ENCODE measurements at places on chromosomes 3 and 15.

- DNase-seq, result no peak
Measured at GRCh38 chr3:32401126-32401525, 9.5 kb downstream of the CMTM7 start.

DNA sequence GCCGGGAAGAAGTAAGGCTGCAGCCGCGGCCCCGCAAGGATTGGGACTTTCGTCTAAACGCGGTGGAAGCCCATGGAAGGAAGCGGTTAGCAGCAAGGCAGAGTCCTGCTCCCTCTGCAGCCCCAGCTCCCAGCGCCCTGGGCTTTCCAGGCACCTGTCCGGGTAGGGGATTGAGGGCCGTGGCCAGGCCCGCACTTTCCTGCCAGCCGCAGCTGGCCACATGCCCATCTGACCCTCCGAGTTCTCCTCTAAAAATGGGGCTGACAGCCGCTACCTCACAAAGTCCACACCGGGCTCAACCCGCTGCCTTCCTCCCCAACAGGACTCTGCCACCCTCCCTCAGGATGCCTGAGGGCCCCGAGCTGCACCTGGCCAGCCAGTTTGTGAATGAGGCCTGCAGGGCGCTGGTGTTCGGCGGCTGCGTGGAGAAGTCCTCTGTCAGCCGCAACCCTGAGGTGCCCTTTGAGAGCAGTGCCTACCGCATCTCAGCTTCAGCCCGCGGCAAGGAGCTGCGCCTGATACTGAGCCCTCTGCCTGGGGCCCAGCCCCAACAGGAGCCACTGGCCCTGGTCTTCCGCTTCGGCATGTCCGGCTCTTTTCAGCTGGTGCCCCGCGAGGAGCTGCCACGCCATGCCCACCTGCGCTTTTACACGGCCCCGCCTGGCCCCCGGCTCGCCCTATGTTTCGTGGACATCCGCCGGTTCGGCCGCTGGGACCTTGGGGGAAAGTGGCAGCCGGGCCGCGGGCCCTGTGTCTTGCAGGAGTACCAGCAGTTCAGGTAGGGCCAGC is 1.9 kb downstream of the NEIL1 start:
- no peak for DNase-seq

DNA sequence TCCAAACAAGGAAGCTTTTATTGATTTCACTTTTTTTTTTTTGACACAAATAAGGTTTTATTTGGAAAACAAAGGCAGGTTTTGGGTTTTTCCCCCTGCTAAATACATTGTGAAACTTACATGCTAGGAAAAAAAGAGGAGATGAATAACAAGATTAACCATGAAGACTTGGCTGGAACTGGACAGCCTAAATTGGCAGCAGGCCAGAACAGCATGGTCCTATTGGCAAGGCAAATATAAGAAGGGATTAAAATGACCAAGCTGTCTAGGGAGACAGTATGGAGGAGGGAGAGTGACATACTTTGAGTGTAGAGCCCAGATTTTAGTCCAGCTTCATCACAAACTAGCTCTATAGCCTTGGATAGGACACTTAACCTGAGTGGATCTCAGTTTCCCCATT is 63.9 kb upstream of the BBX start:
- DNase-seq, result no peak

DNA sequence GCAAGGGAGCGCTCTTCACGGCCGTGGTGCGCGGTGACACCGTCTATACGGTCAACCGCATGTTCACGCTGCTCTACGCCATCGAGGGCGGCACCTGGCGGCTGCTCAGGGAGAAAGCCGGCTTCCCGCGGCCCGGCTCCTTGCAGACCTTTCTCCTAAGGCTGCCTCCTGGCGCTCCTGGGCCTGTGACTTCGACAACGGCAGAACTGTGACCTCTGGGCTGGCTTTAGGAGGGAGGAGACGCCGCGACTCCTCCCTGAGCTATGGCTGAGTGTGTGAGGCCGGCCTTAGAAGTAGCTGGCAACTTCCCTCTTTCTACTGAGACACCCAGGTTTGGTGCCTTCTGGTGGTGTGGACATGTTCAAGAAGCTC is 1.4 kb downstream of the KBTBD13 start:
- DNase-seq, result no peak

GRCh38 chr3:22122567-22122966 is 371.6 kb upstream of the ZNF385D start:
- DNase-seq, result no peak

GRCh38 chr3:181052256-181052655 is 62.7 kb upstream of the DNAJC19 start:
- DNase-seq, result no peak

- DNase-seq, result no peak
Measured at GRCh38 chr3:151182349-151183079, 20.5 kb downstream of the GPR171 start.

- no peak for DNase-seq
Measured at GRCh38 chr15:68767833-68768232, 52.9 kb downstream of the ANP32A start.

DNA sequence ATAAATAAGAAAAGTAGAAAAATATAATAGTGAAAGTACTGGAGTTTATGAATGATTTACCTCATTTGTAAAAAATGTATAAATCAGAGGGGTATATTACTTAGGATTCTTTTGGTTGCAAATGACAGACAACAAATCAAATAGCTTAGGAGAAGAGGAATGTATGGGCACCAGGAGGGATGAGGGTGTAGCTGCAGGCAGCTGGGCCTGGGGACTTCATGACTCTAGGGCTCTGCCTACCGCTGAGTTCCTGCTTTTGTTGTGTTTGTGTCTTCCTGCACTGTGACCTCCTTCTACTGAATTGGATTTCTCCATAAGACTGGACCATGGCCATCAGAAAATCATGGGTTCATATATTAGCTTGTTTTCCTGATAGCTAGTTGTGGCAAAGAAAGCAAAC is 27.9 kb upstream of the PDE8A start:
- no peak for DNase-seq

GRCh38 chr3:166472015-166472414 is 634.8 kb upstream of the BCHE start:
- no peak for DNase-seq

DNA sequence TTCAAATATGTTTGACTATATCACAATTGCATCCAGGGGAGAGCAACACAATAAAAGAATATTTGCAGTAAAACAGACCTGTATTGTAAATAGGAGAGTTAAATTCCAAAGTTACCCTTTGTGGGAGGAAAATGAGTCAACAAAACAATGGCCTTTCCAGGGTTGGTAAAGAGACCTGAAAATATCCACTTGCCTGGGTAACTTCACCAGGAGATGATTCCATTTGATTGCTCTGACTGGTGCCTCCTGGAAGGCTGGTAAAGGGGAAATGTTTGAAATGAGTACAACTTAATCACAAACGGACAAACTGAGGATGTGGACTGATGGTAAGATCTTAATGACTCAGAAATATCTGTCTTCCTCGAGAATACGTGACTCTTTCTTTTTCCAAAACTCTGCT is 43.6 kb upstream of the SRGAP3 start:
- no peak for DNase-seq

- no peak for DNase-seq
Measured at GRCh38 chr15:39887211-39887610, 32.9 kb downstream of the GPR176 start.

- no peak for DNase-seq
Measured at GRCh38 chr3:32460031-32460749, 42.5 kb downstream of the CMTM6 start.

GRCh38 chr3:53704363-53704725 is 141.9 kb downstream of the CHDH start:
- DNase-seq, result no peak

DNA sequence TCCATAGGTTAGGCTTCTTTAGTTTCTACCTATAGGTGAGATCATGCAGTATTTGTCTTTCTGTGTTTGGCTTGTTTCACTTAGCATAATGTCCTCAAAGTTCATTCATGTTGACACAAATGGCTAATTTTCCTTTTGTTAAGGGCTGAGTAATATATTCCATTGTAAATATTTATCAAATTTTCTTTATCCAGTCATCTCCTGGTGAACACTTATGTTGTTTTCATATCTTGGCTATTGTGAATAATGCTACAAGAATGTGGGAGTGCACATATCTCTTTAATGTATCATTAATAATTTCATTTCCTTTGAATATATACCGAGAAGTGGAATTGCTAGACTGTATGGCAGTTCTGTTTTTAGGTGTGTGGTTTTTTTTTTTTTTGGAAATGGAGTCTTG is 250.9 kb upstream of the SEMA6D start:
- DNase-seq, result peak; percentile 72

DNA sequence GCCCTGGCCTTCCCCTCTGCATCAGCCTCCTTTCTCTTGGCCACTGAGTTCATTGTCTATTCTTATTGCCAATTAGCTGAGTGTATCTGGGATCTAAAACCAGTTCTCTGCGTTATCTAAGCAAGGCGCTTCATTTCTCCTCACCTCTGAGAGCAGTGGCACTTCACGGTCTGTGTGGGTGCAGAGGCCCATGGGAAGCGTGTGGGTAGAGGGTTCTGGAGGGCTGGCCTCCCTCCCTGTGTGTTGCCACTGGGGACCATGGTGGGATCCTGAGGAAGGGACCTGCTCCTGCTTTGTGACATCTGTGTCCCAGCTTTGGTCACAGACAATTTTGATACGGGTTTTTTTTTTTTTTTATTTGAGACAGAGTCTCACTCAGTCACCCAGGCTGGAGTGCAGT is 32.7 kb downstream of the EDEM1 start:
- DNase-seq, result no peak

DNA sequence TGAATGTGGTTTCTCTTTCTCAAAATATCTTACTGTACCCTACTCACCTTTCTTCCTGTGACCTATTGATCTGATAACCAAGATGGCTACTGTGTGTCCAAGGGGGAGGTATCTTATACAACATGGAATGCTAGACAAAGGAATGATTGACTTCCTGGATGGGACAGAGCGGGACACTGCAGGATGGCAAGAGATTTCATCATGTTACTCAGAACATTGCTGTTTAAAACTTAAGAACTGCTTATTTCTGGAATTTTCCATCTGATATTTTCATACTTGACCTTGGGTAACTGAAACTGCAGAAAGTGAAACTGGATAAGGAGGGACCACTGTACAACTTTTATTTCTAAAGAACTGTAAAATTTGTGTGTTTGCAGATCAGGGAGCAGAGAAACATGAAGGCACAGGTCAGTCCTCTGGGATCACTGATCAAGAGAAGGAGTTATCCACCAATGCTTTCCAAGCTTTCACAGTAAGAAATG is 18.5 kb downstream of the CNOT10 start:
- DNase-seq, result no peak

DNA sequence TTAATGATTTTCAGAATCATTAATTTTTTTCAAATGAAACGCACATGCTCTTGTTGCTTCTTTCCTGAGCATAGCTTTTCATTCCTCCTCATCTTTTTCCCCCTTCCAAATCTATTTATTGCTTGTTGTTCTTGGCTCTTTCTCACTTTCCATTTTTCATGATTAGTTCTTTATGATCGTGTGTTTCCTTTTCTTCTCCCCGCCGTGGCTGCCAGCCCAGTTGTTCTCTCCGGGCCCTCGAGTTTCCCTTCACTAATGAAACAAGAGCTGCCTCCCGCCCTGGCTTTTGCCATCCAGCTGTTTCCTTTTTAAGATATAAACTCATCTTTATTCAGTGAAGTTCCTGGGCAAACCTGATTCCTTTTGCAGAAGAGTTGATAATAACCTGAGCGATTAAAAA is 170.2 kb upstream of the NR2F2 start:
- peak; percentile 5 for DNase-seq

DNA sequence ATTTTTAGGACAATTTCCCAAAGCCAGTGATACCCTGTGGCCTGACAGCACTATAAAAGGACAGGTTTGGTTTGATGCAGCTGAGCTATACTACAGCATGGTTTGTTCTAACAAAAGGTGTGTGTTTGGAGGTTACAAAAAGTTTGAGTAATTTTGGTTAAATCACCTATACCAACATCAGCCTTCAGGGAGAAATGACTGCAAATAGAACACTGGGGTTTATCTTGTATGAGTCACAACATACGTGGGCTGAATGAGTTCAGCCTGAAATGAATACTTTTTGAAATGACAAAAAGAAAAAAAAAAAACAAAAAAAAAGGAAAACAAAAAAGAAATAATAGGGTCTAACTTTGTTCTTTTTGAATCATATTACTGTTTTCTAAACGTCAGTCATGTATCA is 345.7 kb downstream of the CNTN3 start:
- DNase-seq, result no peak

DNA sequence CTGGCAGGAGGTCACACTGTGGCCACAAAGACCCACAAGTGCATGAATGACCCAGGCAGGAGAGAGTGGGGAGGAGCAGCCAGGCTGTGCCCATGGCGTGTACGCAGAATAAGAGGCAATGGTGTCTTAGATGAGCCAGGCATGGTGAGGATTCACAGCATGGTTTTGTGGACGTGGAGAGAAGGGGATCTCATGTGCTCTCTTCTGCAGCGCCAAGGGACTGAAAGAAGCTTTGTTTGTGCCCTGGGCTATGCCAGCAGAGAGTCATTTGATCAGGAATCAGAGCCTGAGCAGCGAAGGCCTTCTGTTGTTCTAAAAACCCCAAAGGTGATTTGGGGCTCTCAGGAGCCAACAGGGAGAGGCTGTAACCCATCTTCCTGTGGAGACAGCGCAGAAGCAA is 18.7 kb upstream of the RPP14 start:
- no peak for DNase-seq

DNA sequence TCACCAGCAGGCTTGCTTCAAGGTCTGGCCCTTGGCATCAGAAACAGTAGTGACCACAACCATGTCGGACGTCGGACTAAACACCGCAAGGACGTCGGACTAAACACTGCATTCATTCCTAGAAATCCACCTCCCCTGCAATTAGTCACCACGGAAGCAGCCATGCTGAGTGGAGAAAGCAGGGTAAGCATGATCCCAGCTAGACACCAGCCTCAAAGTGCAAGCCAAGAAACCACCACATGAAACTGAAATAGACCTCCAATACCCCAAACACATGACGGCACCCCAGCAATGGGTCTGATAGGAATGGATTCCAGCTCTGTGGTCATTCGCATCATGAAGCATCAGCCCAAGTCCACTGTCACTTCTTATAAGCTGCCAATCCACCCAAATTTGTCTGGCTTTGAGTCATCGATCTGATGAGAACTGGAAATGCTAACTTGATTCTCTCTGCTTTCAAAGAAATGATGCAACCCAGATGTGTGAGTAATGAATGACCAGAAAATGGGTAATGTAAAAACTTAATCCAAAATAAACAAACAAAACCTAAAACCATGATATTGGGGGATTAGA is 348.3 kb upstream of the TMCO5A start:
- DNase-seq, result no peak

DNA sequence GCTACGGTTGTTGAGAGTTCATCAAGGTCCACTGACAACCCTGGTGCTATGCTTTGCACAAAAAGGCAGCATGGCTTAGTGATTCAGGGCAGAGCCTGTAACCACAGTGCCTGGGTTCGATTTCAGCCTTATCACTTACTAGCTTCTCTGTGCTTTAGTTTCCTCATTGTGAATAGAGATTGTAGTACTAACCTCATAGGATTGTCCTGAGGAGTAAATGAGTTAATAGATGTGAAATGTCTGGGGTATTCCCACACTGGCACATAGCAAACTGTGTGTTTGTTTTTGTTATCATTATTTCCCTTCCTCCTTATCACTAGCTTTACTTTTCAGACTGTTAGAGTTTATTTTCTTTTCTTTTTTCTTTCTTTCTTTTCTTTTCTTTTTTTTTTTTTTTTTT is 16.3 kb downstream of the CRTAP start:
- DNase-seq, result no peak
